ENCODE measurements at places on chromosomes 6 and 20.

DNA sequence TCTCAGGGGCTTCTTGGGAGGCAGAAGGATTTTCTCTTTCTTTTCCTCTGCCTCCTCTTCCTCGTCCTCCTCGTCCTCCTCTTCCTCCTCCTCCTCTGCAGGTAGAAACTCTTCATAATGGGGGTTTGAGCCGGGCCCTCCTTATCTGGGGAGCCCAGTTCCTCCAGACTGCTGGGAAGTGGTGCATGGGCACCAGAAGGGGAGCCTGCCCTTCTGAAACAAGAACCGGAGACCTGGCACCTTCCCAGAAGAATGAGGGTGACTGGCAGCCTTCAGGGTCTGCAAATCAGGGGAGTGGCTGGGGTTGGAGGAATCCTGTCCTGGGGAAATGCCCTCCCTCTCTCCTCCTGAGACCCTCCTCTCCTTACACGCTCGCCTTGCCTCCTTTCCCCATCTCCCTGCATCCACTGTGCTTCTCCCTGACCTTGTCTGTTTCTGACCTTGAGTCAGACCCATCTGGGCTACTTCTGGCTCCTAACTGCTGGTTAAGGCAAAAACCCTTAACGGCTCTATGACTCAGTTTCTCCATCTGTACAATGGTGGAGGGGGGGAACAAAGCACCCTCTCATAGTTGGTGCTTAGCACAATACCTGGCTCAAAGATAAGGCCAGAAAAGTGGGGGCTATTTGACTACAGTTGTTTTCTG is 1.7 kb downstream of the TULP1 start:
- DNase-seq: no peak

- no peak for DNase-seq
These were observed 79.0 kb upstream of the ATXN1 start for GRCh38 chr6:16840291-16840690.

- no peak for DNase-seq
These were observed 10.0 kb upstream of the POU5F1 start for GRCh38 chr6:31180500-31180899.

DNA sequence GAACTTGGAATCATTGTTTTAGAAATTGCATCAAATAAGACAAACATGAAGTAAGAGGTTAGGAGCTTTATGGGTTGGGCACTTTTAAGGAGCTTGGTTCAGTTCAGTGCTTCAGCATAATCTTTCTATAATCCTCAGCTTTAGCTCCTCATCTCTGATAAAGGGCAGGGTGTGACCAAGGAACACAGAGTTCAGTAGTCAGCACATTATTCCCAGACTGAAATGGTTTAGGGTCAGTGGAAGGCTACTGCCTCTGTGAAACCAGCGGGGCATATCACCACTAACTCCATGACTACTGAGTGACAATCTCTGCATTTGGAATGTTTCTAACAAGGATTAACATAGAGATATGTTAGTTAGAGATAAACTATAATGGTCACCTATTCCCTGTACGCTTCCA is 36.9 kb downstream of the CRYBG1 start:
- no peak for DNase-seq

DNA sequence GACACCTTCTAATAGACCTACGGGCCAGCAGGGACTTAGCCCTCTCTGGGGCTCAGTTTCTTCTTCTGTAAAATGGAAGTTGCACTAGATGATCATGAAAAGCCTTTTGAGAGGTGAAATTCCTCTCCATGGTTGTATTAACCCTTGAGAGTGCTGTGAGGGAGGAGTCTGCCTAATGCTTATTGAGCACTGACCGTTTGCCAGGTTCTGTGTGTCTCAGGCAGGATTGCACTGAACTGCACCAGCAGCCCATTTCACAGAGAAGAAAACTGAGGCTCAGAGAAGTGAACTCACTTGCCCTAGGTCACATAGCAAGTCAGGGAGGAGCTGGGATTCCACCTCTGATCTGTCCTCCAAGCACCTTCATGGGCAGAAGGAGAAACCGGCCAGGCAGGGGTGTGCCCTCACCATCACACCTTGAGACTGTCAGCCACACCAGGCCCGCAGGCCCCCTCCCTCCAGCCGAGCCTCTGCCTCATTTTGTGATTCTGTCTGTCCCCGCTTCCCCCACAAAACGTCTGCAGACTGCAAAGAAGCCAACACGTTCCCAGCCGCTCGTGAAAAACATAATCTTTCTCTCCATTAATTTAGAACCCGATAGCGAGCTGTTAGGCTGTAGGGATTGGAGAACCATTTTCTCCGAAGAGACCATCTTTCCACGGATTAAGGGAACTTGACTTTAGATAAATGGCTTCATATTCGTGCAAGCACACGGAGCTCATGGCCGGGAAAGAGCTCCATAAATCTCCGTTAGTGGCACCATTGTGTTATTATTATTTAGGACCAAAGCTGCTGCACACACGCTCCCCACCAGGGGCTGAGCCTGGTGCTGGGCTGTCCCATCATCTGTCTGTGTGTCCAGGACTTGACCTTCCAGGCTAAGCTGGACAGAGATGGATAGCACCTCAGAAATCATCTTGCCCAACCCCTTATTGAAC is 46.0 kb downstream of the KIAA1755 start:
- no peak for DNase-seq

Measured in head of caudate nucleus (tissue), 42 donors.